ENCODE measurements at places on chromosomes 3 and 15.
A peak's percentile ranks its signal among the peaks of the same experiment; 100 is the strongest.

- no peak for DNase-seq
These were observed 15.3 kb upstream of the TMEM115 start for GRCh38 chr3:50374363-50375257.

DNA sequence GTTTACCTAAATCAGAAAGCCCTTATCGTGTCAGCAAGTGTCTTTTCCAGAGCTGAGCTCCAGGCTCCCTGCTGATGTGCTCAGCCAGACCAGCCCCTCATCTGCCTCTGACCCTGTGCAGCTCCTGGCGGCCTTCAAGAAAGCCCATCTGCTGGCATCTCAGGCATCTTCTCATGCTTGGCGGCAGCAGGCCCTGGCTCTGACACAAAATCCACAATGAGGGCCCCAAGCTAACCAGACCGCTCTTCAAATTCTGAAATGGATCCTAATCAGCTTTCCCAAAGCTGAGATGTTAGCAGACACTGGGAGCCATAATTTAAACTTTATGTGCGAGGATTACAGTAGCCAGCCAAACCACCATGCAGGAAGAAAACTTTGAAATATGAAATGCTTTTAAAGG, 50.8 kb upstream of the CTDSPL start:
- no peak for DNase-seq

- no peak for DNase-seq
These were observed 183.5 kb downstream of the TJP1 start for GRCh38 chr15:29638781-29639180.

- DNase-seq = no peak
These were observed 132.2 kb upstream of the SLC24A5 start for GRCh38 chr15:47988564-47988963.

GRCh38 chr3:31408720-31409119, 124.0 kb upstream of the STT3B start:
- DNase-seq = no peak

DNA sequence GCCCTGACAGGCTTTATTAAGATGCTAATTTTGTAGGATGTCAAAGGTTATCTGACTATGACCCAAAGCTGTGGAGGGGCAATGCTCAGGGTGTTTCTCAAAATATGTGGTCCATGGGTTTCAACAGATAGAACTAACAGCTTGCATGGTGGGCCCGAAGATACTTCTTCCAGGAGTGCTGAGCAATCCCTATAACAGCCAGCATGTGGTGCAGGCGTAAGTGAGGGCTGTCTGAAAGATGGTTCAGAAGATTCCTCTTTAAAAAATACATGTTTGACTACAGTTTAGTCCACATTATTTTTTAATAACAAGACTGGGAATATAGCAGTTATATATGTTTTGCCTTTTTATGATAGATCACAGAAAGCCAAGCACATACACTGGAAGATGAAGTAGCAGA, 7.6 kb downstream of the SCG3 start:
- no peak for DNase-seq

- no peak for DNase-seq
These were observed 1.6 kb downstream of the RUVBL1 start for GRCh38 chr3:128122013-128122412.

DNA sequence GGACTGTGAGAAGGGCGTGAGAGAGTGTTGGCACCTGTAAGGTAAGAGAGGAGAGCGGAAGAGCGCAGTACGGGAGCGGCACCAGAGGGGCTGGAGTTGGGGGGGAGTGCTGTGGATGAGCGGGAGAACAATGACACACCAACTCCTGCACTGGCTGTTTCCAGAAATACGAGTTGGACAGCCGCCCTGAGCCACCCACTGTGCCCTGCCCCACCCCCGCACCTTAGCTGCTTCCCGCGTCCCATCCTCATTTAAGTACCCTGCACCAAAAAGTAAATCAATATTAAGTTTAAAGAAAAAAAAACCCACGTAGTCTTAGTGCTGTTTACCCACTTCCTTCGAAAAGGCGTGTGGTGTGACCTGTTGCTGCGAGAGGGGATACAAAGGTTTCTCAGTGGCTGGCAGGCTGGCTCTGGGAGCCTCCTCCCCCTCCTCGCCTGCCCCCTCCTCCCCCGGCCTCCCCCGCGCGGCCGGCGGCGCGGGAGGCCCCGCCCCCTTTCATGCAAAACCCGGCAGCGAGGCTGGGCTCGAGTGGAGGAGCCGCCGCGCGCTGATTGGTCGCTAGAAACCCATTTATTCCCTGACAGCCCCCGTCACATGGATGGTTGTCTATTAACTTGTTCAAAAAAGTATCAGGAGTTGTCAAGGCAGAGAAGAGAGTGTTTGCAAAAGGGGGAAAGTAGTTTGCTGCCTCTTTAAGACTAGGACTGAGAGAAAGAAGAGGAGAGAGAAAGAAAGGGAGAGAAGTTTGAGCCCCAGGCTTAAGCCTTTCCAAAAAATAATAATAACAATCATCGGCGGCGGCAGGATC, at the start of gene SOX2:
Gene SOX2 (plus strand): TSS at position 601 of the 811 bp plus-strand sequence. CDS start 436 bp downstream, outside the sequence.
- no peak for DNase-seq

DNA sequence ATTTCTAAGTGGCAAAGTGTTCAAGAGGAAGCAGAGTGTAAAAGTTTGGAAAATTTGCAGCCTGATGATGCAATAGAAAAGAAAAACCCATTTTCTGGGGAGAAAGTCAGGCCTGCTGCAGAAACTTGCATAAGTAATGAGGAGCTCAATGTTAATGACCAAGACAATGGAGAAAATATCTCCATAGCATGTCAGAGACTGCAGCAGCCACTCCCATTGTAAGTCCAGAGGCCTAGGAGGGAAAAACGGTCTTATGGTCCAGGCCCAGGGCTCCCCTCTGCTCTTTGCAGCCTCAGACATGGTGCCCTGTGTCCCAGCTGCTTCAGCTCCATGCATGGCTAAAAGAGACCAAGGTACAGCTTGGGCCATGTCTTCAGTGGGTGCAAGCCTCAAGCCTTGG, 96.6 kb upstream of the GMNC start:
- DNase-seq = no peak

- no peak for DNase-seq
These were observed 2.2 kb upstream of the MUC20 start for GRCh38 chr3:195718477-195718984.

DNA sequence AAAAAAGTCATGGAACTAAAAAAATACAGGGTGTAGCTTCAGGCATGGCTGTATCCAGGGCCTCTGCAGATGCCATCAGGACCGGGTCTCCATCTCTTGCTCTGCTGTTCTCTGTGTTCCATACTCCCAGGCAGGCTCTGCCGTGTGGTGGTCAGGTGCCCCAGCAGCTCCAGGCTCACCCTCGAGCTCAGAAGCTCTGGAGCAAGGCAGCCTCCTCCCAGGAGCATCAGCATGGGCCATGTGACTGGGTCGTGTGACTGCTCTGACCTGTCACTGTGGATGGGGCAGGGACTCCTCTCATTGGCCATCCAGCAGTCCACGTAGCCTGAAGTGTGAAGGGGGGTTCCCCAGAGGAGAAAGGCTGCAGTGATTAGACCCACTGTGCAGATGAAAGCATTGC, 8.5 kb downstream of the FBLN2 start:
- DNase-seq = no peak

DNA sequence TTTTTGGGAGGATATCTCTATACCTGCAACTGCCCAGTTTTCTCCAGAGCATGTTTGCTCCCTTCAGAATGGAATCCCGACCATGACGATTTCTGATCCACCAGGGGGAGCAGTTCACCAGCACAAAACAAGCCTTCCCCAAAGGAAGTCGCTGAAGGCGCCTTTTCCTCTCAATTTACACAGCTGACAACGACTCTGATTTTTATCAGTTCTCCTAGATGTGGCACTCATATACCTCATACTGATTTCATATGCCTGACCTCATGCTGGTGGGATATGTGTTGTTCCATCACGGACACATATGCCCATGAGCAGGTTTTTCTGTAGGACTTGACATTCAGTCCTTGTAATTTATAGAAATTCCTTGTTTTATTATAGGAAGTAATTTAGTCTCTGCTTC, 1028.2 kb downstream of the MCTP2 start:
- DNase-seq = peak; percentile 32

GRCh38 chr3:183988216-183988790, 29.4 kb downstream of the ABCC5 start:
- no peak for DNase-seq

- no peak for DNase-seq
These were observed 17.3 kb upstream of the BSN start for GRCh38 chr3:49536875-49537533.

- DNase-seq = no peak
These were observed 59.7 kb downstream of the PDCD6IP start for GRCh38 chr3:33858131-33858530.

Measured in activated CD8-positive, alpha-beta memory T cell treated with anti-CD3 and anti-CD28 coated beads, Interleukin-2, amount 50 U/mL, for 4 hours (primary cell).